NCI-H345 (cell line): ENCODE measurements at places on chromosomes 7 and 10.

GRCh38 chr10:102410429-102411073, 8.0 kb downstream of the PSD start:
- DNase-seq = no peak

GRCh38 chr7:11130601-11131000, 156.9 kb downstream of the PHF14 start:
- DNase-seq = no peak

DNA sequence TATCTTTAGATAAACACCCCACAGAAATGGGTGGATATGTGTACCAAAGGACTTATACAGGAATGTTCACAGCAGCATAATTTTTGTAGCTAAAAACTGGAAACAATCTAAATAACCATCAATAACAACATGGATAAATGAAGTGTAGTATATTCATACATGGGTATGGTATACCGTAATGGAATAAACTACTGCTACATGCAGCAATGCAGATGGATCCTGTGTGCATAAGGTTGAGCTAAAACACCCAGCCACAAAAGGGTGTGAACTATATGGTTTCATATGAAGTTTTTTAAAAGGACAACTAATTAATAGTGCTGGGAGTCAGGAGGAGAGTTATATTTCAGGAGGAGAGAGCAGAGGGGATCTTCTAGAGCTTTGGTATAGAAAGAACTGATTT, 389.6 kb downstream of the GFRA1 start:
- no peak for DNase-seq

- DNase-seq = no peak
Measured at GRCh38 chr7:41921453-41921981, 218.6 kb upstream of the INHBA start.

- no peak for DNase-seq
Measured at GRCh38 chr7:140559410-140559809, 80.1 kb upstream of the MKRN1 start.

GRCh38 chr10:43689955-43690771, 41.5 kb upstream of the ZNF32 start:
- DNase-seq = peak; percentile 65

DNA sequence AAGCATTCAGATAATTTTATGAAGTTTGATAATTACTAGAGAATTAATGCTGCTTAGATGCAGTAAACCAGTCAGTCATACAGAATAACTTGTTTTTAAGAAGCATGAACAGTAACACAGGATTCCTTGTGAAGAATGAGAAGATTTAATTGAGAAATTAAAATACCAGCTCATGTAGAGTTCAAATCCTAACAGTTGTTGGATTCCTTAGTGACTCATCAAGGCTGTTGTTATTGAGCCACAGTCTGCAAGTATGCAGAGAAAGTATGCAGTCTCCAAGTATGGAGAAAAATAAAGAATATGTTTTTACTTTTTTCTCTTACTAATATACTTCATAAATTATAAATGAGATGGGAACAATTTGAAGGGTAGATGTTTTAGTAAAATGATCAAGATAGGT, 30.2 kb upstream of the CYP26C1 start:
- no peak for DNase-seq

DNA sequence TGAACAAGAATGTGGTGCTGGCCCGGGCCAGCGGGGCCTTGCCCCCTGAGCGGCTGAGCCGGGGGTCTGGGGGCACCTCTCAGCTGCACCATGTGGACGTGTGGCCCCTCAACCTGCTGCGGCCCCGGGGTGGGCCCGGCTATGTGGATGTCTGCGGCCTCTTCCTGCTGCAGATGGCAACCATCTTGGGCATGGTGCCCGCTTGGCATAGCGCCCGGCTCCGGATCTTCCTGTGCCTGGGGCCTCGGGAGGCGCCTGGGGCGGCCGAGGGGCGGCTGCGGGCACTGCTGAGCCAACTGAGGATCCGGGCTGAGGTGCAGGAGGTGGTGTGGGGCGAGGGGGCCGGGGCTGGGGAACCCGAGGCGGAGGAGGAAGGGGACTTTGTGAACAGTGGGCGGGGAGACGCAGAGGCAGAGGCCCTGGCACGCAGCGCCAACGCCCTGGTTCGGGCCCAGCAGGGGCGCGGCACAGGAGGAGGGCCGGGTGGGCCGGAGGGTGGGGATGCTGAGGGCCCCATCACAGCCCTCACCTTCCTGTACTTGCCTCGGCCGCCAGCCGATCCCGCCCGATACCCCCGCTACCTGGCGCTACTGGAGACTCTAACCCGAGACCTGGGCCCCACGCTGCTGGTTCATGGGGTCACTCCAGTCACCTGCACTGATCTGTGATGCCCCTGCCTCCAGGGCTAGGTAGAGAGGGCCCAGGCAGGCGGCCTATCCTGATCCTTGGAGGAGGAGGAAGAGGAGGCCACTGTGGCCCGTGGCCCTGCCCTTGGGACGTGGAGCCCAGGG, 1.1 kb upstream of the TRIP6 start:
- no peak for DNase-seq

- no peak for DNase-seq
Measured at GRCh38 chr7:30705008-30705407, 22.8 kb upstream of the CRHR2 start.

DNA sequence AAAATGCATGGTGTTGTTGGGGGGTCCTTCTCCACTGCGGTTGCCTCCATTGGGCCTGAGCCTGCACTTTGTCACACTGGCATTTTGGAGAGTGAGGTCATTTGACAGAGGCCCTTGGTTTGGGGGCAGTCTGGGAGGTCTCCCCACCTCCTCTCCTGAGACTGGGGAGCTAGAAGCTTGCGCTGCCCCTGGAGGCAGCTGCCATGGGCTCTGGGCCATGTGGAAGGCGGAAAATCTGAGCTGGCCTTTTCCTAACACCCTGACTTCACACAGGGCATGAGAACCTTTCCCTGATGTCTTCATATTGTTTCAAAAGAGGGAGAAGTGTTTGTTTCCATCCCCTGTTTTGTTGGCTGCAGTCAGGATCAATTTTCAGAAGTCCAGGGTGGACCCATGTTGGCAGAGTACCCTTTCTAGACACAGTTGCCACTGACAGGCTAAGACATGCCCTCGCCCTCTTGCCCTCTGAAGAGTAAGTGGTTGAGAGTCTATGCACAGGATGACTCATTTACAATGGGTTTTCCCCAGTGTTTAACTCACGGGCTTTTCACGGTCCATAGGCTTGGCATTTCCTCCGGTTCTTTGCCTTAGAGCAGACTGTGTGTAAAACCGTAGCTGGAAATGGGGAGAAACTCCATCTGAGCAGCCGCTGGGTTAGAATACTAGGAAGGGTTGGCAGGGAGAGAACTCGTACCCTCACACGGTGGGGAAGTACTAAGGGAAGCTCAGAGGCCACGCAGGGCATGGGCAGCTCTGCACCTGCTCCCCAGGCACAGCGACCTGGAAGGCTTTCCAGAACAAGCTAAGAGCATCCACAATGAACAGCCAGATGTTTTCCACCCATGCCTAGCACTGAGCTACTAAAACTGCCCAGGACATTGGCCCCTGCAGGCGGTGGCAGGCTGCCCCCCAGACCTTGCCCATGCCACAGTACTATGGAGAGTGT, 655.0 kb downstream of the SDK1 start:
- peak; percentile 37 for DNase-seq

DNA sequence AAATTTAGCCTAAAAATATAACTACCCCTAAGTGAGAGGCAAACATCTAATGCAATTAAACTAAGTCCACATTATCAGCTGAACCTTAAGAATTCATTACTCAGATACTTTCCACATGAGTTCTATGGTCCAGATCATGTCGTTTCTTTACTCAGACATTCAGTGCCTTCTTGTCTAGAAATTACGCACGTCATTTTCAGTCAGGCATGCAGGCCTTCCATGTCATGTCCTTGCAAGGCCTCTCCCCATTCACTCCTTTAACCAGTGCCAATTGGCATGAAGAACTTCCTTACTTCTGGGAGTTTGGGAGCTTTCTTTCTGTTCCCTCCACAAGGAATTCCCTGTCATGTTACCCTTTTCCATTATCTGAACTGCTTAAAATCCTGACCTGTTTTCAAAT, 118.8 kb downstream of the NRP1 start:
- DNase-seq = no peak

- no peak for DNase-seq
Measured at GRCh38 chr10:104648421-104648820, 7.3 kb downstream of the SORCS3 start.

DNA sequence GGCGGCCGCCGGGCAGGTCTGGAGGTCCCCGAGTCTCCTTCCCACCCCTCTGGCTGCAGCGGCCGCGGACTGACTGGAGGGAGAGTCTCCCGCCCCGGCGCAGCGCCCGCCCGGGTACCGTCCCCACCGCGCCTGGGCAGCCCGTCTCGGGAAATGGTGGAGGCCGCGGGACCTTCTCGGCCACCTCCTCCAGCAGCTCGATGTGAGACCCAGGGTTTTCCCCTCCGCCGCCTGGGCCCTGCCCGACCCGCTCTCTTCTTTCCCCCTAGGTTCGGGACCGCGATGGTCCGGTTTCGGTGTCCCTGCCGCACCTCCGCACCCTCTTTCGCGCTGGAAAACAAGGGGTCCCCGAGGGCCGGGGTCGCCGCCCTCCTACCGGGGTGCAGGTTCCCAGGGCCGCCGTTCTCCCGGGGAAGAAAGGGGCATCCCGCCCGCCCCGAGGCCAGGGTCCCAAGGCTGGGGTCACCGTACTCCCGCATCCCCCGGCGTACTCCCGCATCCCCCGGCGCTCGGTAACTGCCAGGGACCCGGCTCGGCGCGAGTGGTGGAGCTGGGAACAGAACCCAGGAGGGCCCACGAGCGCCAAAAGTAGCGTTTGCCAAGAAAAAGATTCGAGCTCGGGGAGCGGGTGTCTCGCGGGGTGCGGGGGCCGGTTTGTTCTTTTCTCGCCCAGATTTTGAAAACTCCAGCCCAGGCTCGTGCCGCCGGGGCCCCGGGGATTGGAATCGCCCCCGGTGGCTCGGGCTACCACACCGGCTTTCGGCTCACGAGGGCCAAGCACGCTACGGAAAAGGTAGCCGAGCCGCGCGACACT, 3.4 kb downstream of the TNRC18 start:
- no peak for DNase-seq

GRCh38 chr7:116671681-116672595, at the start of gene MET:
Gene MET (plus strand): TSS chr7:116672196. CDS start chr7:116699085, 26,889 bp downstream.
- DNase-seq = peak; percentile 87

DNA sequence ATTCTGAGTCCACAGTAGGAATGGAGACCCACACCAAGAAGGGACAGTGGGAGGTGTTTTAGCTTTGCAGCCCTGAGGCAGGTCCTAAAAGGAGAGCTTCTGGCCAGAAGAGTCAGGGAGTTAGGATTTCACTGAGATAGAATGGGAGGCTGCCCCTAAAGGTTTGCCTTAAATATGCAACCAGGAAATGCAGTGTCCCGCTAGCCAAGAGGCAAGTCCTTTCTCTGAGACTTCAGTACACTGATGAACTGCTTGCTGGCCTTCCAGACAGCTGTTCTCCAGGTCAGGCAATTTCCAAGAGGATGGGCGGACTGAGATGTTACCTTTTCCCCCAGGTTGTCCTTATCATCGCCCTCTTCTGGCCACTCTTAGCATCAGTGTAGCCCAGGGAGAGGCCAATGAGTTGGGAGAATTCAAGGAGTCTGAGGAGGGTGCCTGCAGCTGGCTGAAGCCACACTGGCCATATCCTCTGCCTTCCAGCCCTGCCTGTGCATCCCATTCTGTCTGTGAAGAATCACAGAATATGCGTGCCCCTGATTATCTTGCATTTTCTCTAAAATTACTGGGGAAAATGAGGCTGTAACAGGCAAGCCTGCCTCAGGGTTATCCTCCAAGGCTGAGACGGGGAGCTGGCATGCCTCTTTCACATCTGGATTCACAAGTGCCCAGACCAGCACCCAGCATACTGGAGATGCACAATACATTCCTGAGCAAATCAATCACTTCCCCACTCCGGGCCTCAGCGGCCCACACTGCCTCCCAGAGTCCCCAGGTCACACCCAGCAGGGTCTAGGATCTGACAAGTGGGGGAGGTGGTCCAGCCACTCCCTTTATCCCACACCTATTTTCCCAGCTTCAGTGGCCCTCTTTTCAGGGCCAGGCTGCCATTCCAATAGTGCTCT, 2.4 kb downstream of the TLL2 start:
- peak; percentile 45 for DNase-seq

- DNase-seq = no peak
Measured at GRCh38 chr7:74018246-74018895, 9.6 kb upstream of the ELN start.

DNA sequence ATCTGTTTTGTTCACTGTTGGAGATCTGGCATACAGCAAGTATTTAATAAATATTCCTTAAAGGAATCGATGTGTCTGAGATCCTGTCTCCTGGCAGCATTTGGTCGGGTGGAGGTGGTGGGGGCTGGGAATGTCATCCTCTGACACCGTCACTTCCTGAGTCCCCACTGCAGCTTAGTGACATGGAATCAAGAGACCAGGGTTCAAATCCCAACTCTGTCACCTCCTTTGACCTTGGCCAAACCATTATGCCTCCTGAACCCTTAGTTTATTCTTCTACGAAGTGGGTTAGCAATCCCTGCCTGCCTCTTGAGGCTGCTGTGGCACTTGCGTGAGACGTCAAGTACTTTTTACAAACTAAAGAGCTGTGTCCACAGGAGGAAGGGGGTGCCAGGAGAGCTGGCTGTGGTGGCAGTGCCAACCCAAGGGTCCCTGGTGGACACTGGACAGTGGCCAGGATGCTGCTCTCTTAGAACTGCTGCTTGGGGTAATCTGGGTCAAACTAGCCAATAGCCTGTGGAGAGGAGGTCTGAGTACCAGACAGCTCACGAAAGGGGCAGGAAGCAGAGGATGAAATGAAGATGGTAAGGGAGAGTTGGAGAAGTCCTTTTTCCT, 8.0 kb upstream of the ZMIZ1 start:
- no peak for DNase-seq

- no peak for DNase-seq
Measured at GRCh38 chr10:91677911-91678310, 45.0 kb upstream of the PPP1R3C start.

DNA sequence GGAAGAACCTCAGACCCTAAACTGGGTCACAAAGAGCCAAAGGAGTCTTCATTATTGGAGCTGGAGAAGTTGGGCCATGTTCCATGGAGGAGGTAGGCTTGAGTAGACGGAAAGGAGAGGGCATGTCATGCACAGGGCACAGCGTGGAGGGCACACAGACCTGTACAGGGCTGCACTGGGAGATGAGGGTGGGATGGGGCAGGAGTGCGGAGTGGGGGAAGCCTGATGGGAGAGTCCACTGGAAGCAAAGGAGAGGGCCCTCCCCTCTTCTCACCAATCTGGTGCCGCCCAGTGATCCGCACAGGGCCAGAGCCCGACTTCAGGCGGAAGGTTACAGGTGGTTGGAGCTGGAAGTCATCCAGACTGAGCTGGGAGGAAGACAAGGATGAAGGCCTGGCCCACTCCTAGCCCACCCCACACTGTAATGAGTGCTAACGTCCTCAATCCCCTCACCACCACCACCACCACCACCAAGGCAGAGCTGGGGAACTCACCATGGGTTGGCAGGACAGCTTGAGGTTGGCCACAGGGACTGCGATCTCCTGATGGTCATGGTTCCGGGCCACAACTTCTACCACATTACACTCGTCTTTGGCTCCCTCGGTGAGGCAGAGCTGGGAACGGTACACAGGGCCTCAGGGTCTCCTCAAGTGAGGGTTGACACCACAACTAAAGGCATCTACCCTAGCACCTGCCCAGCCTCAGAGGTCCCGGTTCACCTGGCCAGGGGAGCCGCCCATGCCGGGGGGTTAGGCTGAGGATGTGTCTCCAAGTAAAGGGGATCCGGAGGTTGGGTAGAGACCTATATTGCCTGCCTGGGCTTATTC, 1.0 kb downstream of the NPM3 start:
- no peak for DNase-seq
